Stimulated activated effector memory CD8-positive, alpha-beta T cell treated with anti-CD3 and anti-CD28 coated beads, Interleukin-12 subunit alpha, Interleukin-12 subunit beta, amount 100 ng/mL, for 72 hours (primary cell): ENCODE measurements at places on chromosomes 5 and 9.

- no peak for DNase-seq
Measured at GRCh38 chr5:407801-408268, 35.1 kb upstream of the EXOC3 start.

- DNase-seq, result no peak
Measured at GRCh38 chr5:96716007-96716406, 53.8 kb downstream of the CAST start.

- DNase-seq, result no peak
Measured at GRCh38 chr5:154962494-154962893, 21.6 kb downstream of the MRPL22 start.

DNA sequence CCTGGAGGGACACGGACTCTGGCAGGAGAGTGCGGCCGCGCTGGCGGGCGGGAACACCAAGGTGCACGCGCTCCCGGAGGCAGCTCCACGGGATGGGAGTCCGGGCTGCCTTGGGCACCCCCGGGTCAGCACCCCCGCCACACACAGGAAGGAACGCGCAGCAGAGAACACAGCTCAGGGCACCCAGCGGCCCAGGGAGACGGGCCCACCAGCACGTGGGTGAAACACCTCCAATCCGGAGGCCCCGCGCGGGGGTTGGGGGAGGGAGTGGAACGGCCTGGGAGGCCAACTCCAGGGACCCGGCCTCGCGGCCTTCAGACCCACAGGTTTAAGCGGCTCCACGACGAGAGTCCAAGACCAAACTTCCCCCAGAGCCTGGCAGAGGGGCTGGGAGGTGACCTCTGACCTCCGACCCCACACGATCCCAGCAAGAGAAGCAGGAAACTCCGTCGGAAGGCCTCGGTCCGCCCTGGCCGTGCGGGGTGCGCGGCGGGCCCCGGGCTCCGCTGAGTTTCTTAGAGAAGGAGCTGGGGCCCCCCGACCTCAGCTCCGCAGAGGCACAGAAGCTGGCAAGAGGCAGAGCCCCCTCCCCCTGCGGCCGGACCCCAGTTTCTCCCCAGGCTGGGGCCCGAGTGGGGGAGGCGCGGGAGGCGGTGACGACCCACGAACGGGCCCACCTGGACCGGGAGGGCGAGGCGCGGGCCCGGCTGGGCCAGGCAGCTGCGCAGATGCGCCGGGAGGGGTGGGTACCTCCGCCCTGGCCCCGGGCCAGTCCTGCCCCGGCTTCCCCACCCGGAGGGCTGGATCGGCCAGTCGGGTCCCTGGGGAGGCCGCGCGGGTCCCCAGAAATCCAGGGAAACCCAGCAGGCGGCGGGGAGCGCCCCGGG lies 851 bp downstream of the NACC2 start:
- DNase-seq, result peak; percentile 81

GRCh38 chr5:73280821-73281746 lies 108.1 kb downstream of the TMEM174 start:
- DNase-seq, result no peak

- no peak for DNase-seq
Measured at GRCh38 chr5:133294380-133294779, 242.6 kb downstream of the HSPA4 start.
